ENCODE measurements at places on chromosomes 13 and 19. TPM values are rescaled to one million over a fixed set of nuclear protein-coding genes. Genes with fewer than 3 reads are reported as not detected.

ATP8B3 gene
- total RNA-seq: 6.1 TPM

PLPPR2 gene
- total RNA-seq: 0.27 TPM

KLK7 gene
- not detected for total RNA-seq

CNMD gene
- not detected for total RNA-seq

ZNF790 gene
- 0.59 TPM for total RNA-seq

- DNase-seq: no peak
Observed at GRCh38 chr19:18659281-18660050, 22.6 kb downstream of the KLHL26 start.

- peak; percentile 60 for DNase-seq
Observed at GRCh38 chr13:20526664-20527063, 1.0 kb upstream of the CRYL1 start.

DNA sequence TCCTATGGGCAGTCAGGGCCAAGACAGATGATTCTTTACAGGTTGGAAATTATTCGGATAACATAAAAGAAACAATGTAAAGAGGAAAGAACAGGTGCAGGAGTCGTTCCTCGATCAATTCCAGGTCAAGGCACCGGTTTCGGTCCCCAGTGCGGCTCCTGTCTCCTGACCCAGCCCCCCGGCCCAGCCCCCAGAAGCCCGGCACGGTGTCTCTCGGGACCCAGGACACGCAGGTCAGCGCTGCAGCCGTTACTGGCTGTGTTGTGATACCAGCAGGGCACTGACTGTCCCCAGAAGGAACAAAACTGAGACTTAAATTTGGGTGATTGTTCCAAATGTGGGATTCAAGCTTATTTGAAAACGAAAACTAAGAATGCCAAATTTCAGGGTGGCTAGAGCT lies 8.5 kb downstream of the RASA3 start:
- no peak for DNase-seq

- no peak for DNase-seq
Observed at GRCh38 chr13:40255551-40255950, 410.9 kb downstream of the FOXO1 start.

- DNase-seq: no peak
Observed at GRCh38 chr19:15166700-15167099, 34.1 kb downstream of the NOTCH3 start.

- DNase-seq: no peak
Observed at GRCh38 chr19:10499550-10500246, 3.5 kb downstream of the KEAP1 start.

- no peak for DNase-seq
Observed at GRCh38 chr19:34481861-34482379, 362 bp downstream of the WTIP start.

DNA sequence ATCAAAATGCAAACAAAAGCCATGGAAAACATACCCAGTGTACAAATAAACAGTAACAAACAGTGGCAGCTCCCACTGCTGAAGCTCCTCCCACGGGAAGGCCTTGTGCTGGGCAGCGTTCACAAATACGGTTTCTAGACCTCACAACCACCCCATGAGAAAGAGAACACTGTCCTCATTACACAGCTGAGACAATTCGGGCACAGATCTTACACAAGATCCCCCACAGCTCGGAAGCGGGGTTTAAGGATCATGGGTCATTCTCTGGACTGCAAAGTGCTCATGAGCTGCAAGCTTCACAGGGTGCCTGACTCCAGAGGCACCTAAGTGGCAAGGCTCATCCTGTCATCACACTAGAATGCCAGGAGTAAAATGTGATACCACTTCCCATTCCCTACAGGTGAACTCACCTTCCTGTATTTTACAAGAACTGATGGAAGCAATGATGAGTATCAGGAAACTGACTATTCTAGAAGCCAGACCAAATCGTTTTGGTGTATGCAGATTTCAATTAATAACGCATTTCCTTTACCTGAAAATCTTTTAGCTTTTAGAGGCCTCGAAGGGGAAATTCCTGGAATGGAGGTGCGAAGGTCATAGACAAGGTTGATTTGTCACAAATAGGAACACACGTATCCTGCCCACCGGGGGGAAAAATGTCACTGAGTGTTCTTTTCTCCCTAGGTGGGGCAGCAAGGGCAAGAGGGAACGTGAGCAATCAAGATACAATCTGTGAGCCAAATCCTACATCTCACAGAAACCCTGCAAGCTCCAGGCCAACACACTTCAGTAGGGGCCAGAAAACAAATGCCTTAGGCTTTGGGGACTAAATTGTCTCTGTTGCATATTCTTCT lies 41.2 kb downstream of the STK24 start:
- no peak for DNase-seq

DNA sequence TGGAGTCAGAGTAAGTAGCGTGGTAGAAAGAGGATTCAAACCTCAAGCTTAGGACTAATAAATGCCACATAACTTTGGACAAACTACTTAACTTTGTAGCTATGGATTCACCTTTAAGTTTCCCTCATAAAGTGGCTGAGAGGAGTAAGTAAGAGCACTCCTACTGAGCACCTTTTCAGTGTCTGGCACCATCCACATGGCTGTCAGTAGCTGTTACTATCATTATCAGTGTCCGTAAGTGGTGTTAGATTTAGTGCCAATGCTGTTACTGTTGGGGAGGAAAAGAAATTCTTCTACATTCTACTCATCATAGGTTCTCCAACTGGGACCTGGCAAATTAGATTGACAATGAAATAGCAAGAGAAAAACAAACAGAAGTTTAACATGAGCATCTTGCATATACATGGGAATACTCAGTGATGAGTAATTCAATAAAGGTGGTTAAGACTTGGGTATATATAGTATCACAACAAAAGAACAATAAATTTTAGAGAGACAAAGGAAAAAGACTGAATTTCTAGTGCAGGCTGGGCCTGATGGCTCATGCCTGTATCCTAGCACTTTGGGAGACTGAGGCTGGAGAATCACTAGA lies 165.6 kb upstream of the NBEA start:
- DNase-seq: no peak

DNA sequence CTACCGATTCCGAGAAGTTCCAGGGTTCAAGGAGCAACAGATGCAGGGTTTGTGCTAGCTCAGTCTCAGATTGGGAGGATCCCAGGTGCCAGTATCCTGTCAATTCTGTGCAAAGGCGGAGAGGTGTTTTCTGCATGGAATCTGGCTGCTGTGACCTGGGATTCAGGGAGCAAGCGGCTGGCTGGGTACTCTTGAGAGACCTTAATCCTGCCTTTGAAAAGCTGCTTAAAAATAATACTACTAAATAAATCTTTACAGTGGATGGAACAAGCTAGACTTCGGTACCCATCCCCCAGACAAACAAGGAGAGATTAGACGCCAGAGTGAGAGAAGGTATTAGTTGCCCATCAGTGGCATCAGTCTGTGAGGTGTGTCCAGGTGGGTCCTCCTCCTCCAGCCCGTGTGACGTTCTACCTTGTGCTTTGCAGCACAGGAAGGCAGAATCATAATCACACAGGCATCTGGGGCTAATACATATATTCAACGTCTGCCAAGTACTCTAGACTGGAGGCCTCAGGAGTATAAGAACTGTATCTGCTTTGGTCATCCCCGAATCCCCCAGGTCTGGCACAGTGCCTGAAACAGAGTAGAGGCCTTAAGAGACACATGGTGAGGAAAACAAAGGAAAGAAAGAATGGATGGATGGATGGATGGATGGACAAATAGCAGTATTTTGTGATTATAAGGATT lies 230.6 kb downstream of the ZNF536 start:
- DNase-seq: no peak

- DNase-seq: no peak
Observed at GRCh38 chr13:97382276-97382675, 51.7 kb upstream of the RAP2A start.

GRCh38 chr19:28632371-28633080 lies 580.4 kb downstream of the UQCRFS1 start:
- no peak for DNase-seq

DNA sequence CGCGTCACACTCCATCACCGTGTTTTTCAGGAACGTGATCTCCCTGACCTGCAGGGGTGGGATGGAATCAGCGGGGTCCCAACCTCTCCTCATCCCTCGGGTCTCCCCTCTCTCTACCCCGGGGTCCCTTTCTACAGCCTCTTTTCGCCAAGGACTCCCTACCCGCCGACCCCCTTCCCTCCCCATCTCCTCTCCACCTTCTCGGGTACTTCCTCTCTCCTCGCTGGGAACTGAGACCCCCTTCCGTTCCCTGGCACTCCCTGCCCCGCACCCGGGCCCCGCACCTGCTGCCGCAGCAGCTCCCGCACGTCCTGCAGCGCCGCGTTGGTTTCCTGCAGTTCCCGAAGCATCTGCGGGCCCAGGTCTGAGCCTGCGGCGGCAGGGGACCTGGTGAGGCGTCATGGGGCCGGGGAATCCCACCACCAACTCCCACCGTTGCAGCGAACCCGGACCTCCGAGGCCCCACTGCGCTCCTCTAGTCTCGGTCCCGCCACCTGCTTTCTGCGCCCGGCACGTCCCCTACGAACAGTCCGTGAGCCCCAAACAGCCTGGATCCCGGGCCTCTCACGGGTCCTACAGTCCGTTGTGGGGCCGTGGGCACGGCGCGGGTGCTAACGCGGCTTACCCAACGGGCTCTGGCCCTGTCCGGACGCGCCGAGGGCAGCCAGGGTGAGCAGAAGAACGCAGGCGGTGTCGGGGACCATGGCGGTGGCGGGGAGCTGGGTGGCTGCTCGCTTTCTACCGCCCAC lies at the start of gene COMP:
Gene COMP (minus strand): TSS at position 740 of the 749 bp plus-strand sequence. CDS start 36 bp downstream, at position 704.
- no peak for DNase-seq

- DNase-seq: no peak
Observed at GRCh38 chr13:33011828-33012470, 4.3 kb upstream of the KL start.

DNA sequence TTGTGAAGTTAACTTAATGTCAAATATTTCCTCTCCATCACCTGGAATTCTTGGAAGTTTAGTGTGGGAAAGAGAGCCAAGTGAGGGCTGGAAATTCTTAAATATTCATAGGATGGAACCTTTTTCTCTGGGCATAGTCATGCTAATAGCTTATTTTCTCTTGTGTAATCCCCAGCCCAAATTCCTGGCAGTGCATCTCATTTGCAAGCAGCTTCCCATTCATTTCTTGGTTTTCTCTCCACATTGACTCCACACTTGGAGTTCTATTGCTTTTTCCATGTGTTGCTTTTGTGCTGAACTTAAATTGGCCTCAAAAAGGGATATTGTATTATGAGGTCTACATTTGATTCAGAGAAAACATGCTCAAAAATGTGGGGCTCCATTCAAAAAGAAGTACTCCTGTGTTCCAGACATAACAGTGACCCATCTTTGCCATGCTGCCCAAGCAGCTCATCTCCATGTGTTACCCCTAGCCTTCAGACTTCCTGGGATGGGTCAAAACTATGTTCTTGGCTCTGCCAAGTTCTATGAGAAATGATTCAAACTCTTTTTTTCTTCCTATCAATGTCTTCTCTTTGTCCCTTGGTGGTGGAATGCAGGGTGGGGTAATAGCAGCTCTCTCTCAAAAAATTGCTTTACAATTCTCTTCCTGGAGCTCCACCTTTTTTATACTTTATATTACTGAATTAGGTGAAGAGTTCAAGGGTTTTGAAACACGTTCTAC lies 2471.5 kb downstream of the PCDH9 start:
- no peak for DNase-seq

- no peak for DNase-seq
Observed at GRCh38 chr13:35599384-35599783, 122.9 kb upstream of the MAB21L1 start.

GRCh38 chr13:34357435-34358232 lies 539.7 kb downstream of the RFC3 start:
- peak; percentile 93 for DNase-seq

GRCh38 chr13:71803066-71803465 lies 63.9 kb downstream of the DACH1 start:
- DNase-seq: no peak

Measured in HT1080 (cell line).